ENCODE measurements at places on chromosomes 12 and 14.

- DNase-seq = peak; percentile 48
These were observed 13.0 kb upstream of the TPCN1 start for GRCh38 chr12:113208041-113208934.

GRCh38 chr12:75658901-75659823, 147.8 kb upstream of the KRR1 start:
- no peak for DNase-seq

DNA sequence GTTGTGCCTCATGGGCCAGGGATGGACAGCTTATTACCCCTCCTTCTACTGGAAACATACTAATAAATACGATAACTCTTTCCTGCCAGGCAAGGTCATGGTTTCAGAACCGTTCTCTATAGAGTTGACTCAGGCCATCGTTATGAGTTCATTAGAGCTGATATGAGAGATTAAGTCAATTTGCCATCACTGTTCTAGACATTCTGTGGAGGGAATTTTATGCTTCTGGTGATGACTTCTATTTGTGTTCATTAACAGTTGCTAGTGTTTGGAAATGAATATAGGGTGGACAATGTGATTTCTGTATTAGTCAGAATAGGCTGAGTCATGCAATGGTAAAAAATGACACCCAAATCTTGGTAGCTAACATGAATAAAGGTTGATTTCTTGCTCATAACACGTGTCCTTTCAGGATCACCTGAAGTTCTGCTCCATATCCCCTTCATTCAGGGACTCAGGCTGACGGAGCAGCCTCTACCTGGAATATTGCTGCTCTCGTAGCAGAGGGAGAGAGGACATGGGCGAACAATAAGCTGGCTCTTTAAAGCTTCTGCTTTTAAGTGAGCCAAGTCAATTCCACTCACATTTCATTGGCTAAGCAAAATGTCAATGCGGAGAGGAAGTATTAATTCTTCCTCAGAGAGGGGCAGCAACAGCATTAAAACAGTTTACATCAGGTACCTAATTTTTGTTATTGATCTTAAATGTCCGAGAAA, 18.5 kb upstream of the TBPL2 start:
- no peak for DNase-seq

GRCh38 chr12:57907281-57907680, 34.1 kb upstream of the ATP23 start:
- DNase-seq = no peak

DNA sequence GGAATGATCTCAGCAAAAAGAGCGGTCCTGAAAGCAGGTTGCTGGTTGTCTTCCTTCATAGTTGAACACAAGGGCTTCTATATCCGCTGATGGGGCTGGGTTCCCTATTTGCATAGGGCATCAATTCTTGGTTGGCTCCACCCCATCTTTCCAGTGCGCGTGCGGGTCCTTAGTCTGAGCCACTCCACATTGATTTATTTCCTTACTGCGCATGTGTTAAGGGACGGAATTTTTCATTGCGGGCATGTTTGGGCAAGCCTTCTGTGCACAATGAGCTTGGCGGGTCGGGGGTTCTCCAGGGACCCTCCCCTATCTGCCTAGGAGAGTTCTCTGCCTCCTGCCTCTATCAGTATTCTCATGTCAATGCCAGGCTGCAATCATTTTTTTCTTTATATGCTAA, 21.2 kb upstream of the DLGAP5 start:
- no peak for DNase-seq

GRCh38 chr12:106581543-106582248, 1.1 kb upstream of the RFX4 start:
- DNase-seq = no peak

DNA sequence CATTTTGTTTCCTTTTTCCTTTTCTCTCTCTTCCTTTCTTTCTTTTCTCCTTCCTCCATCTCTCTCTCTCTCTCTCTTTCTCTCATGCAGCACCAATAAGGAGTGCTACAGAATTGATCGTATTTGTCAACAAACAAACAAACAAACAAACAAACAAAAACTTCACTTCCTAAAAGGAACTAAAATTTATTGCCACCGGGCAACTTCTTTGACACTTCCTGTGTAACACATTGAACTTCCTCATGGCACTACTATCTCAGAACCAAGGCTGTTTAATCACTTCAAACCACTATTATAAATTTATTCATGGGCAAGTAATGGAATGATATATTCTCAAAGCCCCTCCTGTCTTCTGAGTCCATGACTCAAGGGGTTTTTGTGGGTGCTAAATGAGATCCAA, 51.3 kb downstream of the SERPINA3 start:
- no peak for DNase-seq

- DNase-seq = no peak
These were observed 219.3 kb upstream of the EEA1 start for GRCh38 chr12:93148412-93148811.

DNA sequence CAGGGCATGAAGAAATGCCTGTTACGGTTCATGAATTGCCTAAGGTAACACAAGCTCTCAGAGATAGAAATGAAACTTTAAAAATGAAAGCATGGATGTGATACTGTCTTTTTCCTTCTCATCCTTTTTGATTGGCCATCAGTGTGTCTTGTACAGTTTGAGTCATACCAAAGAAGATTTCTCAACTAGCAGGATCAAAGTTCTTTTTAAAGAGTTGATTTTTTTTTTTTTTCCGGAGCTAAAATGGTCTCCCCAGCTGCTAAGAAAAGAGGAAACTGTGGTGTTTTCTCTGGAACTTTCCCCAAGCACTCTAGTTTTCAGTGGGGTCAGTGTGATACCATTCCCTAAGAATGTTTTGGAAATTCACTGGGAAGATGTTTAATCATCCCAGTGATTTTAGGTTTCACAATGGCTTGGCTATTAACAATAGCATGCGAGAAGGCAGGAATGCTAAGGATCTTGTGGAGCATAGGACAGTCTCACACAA, 105.0 kb downstream of the ETNK1 start:
- no peak for DNase-seq

DNA sequence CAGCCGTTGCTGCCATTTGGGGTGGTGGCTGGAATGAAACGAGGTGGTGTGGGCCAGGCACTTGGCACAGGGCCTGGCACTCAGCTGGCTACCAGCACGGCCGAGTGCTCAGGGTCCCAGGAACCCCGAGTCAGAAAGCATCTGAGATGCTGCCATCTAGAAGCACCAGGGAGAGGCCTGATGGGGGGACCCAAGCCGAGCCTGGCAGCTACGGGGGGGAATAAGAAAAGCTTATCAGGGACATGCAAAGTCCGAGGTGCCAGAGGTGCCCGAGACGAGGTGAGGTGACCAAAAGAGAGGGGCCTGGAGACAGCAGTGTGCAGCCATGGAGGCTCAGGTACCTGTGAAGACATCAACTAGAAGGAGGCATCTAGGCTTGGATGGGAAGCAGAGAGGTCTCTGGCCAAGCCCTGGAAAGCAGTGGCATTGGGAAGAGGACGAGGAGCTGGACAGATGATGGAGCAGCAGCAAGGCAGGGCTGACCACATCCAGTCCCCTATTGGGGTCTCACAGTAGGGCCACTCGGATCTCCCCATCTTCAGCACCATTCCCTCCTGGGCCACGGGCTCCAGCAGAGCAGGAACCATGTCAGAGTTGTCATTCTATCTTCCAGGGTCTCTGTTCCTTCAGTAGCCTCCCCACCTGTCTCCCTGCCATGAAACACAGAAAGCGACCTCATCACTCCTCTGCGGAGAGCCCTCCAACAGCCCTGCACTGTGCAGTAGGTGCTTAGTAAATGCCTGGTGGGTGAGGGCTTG, 59.3 kb upstream of the DIO3 start:
- no peak for DNase-seq

GRCh38 chr14:83632375-83632774, 1897.6 kb upstream of the FLRT2 start:
- DNase-seq = no peak

GRCh38 chr12:29743801-29744200, 39.9 kb downstream of the TMTC1 start:
- no peak for DNase-seq

- DNase-seq = no peak
These were observed 37.1 kb downstream of the ZC3H14 start for GRCh38 chr14:88599761-88600439.

GRCh38 chr12:44777044-44777443, 99.1 kb downstream of the NELL2 start:
- DNase-seq = no peak

DNA sequence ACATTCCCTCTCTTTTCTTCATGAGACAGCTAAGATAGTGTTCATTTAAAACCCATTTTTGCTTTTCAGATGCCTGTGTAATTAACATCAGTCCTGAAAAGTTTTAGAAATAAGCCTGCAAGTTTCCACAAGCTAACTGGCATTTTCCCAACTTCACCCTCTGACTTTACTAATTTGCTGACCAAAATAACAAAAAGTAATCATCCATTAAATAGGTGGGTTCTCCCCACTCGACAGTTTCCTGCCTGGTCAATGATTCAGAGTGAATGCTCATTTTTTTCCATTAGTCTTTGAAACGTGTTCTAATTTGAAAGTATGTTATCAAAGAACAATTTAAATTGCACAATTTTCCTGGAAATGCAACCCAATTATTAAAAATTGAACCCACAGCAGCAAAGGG, 23.6 kb downstream of the NELL2 start:
- no peak for DNase-seq

DNA sequence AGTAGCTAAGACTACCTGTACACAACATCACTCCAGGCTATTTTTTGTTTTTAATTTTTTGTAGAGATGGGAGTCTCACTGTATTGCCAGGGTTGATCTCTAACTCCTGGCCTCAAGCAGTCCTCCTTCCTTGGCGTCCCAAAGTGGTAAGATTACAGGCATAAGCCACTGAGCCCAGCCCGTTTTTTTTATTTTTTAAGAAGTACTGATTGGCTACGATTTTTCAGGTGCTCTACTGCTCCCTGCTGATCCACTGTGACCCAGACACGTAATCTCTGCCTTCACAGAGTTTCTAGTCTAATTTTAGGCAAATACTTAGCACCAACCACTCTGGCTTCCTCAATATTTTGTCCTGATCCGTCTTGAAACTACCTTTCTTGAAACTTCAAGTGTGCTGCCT, 4.3 kb upstream of the STRN3 start:
- DNase-seq = no peak

GRCh38 chr12:71164568-71165197, 6.9 kb upstream of the TSPAN8 start:
- no peak for DNase-seq

DNA sequence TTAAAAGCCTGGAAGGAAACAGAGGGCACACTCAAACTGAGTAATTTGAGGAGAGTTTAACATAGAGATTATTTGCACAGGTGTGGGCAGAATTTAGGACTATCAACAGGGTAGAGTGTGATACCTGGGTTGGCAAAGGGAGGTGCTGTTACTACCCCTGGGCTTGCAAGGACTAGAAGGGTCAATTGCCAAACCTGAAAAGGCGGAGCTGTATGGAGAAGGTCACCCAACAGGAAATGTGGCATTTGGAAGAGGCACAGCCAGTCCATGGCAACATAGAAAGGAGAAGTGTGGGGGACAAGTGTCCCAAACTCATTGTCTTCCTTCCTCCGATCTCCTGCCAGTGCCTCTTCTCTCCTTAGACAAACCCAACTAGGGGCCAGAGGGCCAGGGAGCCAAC, 21.6 kb upstream of the MED13L start:
- DNase-seq = no peak

GRCh38 chr14:91830777-91831176, 36.6 kb downstream of the TC2N start:
- no peak for DNase-seq

- no peak for DNase-seq
These were observed 72.3 kb upstream of the TMX1 start for GRCh38 chr14:51167587-51168214.

DNA sequence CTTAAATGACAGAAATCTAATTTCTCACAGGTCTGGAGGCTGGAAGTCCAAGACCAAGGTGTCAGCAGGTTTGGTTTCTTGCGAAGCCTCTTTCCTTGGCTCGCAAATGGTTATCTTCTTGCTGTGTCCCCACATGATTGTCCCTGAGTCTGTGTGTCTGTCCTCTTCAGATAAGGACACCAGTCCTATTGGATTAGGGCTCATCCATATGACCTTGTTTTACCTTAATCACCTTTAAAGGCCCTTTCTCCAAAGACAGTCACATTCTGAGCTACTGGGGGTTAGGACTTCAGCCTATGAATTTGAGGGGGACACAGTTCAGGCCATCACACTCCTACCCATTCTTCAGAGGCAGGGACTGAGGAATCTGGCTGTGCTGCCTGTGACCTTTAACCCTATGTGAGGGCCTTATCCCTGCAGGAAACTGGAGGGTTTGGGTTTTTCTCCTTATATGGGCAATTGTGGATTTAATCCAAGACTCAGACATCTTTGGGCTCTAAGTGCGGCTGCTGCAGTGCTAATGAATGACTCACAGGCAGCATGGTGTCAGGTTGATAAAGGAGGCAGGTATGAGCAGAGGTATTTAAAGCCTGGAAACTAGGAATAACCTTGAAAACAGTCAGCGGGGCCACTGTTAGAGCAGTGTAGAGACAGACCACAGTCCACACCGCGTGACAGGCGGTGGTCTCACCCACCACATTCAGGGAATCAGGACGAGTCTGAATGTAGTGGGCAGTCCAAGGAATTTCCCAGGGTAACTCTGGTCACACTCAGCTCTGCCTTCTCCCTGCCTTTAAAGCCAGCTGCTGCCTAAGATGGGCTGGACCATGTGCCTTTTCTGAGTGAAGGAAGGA, 10.2 kb downstream of the TPCN1 start:
- DNase-seq = no peak

GRCh38 chr14:91038439-91038838, 22.0 kb downstream of the RPS6KA5 start:
- DNase-seq = no peak

- no peak for DNase-seq
These were observed 20.0 kb downstream of the DICER1 start for GRCh38 chr14:95137164-95137803.

DNA sequence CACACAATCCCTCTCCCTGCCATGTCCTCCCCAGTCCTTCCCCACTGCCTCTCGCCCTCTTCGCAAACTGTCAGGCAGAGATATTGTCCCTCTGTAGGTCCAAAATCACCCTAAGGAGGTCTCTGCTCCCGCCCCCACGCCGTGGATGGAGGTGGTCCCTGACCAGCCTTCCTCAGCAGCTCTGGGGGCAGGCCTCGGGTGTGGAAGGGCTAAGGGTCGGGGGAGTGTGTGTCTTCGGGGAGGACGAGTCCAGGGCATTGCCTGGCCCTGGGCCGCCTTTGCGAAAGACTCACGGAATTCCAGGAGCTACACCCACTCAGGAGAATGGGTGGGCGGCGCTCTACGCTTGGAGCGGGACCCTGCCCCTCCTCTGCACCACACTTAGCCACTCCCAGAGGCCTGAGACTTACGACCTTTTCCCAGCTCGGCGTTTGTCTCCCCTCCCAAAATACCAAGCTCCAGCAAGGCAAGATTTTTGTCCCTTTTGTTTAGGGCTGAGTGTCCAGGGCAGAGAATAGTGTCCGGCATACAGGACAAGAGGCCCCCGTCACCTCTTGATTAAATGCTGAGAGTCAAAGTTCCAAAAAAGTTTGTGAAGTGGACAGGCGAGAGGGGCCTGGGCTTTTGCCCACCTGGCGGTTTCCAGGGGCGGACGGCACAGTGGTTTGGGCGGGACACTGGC, 881 bp downstream of the PYGL start:
- no peak for DNase-seq

DNA sequence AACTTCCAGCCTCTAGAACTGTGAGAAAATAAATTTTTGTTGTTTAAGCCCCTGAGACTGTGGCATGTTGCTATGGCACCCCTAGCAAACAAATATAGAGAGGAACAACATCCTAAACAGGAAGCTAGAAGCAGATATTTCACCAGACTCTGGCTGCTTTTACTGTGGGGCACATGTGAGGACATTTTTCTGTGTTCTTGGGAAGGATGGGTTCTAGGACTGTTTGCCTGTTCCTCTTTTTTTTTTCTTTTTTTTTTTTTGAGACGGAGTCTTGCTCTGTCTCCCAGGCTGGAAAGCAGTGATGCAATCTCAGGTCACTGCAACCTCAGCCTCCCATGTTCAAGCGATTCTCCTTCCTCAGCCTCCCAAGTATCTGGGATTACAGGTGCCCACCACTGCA, 4.2 kb upstream of the HRK start:
- DNase-seq = peak; percentile 83

Measured in hematopoietic multipotent progenitor cell (in vitro differentiated cells).